ENCODE measurements at places on chromosomes 13 and 19.
A peak's percentile ranks its signal among the peaks of the same experiment; 100 is the strongest.

- no peak for DNase-seq
Observed at GRCh38 chr19:30804751-30805150, 432.6 kb downstream of the ZNF536 start.

GRCh38 chr13:37806666-37807065 lies 62.9 kb downstream of the TRPC4 start:
- no peak for DNase-seq

GRCh38 chr13:40187324-40187795 lies 479.1 kb downstream of the FOXO1 start:
- no peak for DNase-seq

GRCh38 chr19:18304458-18305310 lies 18.2 kb downstream of the LSM4 start:
- peak; percentile 90 for DNase-seq

DNA sequence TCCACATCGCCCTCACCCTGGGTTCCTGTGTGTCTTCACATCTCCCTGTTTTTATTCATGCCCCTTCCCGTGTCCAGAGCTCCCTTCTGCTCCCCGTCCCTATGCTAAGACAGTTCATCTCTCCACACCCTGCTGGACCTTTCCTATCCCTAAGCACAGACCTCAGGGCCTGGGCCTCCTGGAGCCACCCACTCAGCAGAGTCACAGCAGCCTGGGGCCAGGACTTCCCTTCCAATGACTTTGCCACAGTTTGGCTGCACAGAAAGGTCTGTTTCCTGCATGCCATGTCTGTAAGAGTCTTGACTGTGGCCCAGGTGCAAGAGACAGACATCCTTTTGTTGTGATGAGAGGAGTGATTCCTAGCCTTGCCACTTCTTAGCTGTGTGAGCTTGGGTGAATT lies 470.7 kb downstream of the TSHZ3 start:
- no peak for DNase-seq

GRCh38 chr19:29044037-29044436 lies 168.9 kb downstream of the UQCRFS1 start:
- DNase-seq, result no peak

GRCh38 chr19:973726-974563 lies 10.2 kb upstream of the WDR18 start:
- DNase-seq, result no peak

DNA sequence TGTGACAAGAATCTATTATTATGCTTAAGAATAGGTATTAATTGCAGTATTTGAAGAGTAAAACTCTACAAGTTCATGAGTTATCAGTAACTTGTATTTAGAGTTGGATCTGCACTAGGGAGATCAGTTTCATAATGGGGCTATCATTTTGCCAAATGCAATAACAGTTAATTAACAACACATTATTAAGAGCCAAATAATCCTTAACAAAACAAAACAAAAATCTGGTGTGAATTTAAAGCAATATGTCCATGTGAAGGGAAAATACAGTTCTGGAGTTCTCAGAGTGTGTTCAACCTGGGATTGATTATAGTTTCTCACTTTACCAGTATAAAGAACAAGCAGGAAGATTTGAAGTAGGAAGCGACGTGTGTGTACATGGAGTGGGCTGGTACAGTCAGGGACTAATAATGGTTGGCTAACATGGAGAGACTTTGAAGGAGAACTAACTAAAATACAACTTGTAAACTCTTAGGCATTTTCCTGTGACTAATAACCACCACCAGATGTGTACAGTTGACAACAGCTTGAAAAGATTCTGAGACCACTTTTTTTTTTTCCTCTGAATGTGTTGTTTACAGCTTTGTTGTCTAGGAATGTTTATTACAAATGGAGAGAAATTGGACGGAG lies 58.5 kb downstream of the POSTN start:
- no peak for DNase-seq

GRCh38 chr19:19423322-19423721 lies 17.8 kb downstream of the GATAD2A start:
- no peak for DNase-seq

DNA sequence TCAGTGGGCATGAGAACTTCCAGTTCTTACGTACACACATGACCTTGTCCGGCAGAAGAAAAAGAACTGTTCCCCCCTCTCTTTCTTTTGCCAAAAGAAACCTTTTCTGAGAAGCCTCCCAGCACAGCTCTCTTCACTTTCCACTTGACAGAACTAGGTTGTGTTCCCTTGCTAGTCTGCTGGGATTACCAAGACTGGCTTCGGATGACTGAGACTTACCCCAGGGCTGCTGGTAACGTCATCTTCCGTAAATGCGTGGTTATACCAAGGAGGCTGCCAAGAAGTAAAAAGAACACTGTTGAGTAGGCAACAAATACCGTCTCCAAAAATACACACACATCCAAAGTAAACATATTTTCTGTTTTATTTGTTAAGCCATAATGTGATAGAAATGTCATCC lies 908.2 kb downstream of the EFNB2 start:
- DNase-seq, result no peak

GRCh38 chr19:35641515-35642151 lies at the start of gene ETV2:
Gene ETV2 (plus strand): TSS chr19:35641745. CDS start chr19:35642461, 716 bp downstream.
- DNase-seq, result no peak

GRCh38 chr13:74372511-74372910 lies 238.3 kb upstream of the KLF12 start:
- DNase-seq, result no peak

DNA sequence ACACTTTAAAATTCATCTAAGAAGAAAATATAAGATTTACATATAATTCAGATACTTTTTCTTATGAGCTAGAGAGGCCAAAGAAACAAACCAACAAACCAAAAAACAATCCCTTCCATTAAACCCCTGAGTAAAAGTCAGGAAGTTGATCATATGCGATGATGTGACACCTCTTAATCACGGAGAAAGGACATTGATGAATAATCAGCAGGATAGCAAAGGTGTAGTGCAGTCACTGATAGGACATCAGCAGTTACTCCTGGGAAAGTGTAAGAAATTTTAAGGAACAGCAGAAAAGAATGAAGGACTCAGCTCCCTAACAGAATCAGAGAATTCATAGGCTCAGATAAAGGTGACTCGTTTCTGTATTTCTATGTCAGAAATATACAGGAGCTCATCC lies 202.4 kb upstream of the EDNRB start:
- DNase-seq, result no peak

DNA sequence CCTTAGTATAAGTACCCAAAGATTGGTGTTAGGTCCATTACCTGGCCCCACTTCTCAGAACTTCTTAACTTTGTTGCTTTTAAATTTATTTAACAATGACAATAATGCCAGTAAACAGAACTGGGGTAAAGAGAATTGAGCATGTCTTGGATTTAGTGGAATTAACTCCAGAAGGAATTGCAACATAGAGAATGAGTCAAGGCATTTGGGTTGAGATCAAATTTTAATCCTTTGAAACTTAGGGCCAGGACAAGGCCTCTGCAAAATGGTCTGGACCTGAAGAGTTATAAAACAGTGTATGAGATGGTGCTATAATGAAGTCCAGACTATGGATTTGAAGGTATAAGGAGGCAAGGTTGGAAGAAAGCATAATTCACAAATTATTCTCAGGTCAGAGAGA lies 1030.4 kb downstream of the SLITRK5 start:
- no peak for DNase-seq

- DNase-seq, result no peak
Observed at GRCh38 chr13:87810391-87810801, 139.2 kb downstream of the SLITRK5 start.

DNA sequence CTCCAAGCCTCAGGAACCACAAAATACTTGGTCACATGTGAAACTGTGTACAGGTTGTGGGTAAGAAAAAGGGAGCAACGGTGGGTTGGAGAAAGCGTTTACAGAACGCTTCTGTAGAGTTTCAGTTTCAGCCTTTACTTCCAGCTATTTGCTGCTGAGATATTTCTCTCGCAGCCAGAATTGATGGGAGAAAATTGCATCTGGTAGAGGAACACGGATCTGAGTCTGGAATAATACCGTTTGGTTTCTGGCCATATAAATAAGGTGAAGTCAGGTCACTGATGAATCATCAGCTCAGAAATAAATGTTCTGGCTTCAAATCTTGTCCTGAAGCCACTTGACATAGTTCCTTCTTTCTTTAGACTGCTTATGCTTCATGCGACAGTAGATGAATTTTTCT lies 20.3 kb upstream of the RFC3 start:
- DNase-seq, result no peak

DNA sequence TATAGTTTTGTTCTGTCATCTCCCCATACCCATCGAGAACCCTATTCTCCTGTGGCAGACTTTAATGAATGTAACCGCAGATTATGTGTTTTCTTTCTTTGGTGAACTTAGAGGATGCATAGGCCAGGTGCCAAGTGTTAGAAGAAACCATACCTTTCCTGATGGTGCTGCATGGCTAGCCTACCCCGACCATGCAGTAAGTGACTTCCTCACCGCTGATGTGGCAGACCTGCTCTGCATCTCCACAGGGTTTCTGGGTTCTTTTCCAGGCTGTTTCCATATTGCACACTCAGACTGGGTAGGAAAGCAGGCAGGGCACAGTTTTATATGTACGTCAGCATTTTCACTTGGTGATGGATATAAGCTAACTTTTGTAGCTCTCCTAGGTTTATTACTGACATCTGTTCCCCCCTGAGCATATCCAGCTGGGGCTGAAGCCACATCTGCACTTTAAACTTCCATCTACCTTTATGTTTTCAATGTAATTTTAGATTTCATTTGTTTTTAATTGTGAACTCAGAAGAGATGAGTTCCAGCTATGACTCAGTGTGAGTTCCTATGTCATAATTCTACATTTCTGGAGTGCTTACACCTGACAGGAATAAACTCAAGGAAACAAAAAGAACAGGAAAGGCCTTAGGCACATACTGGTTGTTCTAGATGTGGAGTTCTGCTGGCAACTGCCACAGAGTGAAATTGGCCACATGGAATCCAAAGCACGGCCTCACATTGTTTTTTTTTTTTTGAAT lies 42.3 kb downstream of the LRCH1 start:
- no peak for DNase-seq

DNA sequence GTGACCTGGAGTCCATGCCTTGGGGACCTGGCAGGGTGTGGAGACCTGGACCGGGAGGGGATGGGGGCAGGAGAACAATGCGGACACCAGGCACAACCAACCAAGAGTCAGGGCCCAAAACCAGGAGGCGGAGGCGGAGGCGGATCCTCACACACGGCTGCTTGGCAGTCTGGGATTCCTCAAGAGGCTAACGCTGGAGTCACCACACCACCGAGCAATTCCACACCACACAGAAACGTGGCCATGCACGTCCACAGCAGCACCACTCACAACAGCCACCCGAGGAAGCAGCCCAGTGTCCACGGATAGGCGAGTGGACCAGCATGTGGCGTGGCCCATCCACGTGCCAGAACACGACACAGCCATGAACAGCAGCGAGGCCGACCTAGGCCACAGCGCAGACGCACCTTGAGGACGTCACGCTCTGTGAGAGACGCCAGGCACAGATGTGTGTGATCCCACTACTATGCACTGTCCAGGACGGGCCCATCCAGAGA lies 17.7 kb downstream of the SBNO2 start:
- no peak for DNase-seq

DNA sequence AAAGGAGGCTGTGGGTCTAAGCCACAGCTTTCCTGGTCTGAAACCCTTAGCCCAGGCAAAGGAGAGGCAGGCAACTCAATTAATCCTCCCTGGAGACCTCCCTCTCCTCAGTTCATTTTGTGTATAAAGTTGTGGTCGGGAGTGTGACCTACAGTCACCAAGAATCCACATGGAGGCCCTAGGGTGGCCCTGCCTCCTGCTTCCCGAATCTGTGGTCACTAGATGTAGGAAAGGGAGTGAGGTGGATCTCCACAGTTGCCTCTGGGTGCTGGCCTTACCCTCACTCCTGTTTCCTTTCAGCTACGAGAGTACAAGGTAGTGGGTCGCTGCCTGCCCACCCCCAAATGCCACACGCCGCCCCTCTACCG lies 1.3 kb downstream of the RPL18A start:
- no peak for DNase-seq

GRCh38 chr13:83190020-83190419 lies 692.3 kb downstream of the SLITRK1 start:
- DNase-seq, result no peak

DNA sequence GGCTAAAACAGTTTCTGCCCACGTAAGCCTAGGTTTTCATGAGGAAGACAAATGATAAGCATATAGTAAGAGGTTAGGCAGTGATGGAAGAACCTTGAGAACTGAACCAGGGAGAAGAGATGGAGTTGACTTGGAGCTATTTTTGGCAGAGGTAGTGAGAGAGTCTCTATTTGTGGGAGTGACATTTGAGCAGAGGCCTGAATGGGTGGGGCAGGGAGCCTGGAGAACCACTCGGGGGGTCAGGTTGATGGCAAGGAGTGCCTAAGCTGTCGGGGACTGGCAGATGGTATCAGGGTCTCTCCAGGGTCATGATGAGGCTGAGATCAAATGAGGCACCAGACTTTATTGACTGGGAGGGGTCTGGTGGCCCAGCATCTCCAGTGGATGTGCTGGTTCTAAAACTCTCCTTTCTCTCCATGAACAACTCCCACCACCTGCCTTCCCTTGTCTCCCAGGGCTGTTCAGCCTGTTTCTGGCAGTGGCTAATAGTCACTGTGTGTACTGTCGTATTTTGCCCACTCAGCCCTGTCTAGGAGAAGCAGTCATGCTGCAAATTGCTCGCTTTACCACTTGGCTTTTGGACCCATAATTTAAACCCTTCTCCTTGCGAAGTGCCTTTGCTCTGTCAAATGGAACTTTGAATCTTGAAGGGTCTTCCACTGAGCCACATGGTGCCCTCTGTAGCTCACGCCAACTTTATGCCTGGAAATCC lies 3.6 kb downstream of the MAU2 start:
- DNase-seq, result peak; percentile 73

GRCh38 chr13:61466280-61466679 lies 50.6 kb upstream of the PCDH20 start:
- DNase-seq, result no peak

GRCh38 chr13:52938065-52938464 lies 89.6 kb upstream of the PCDH8 start:
- no peak for DNase-seq

GRCh38 chr13:66689628-66690027 lies 540.5 kb downstream of the PCDH9 start:
- no peak for DNase-seq

DNA sequence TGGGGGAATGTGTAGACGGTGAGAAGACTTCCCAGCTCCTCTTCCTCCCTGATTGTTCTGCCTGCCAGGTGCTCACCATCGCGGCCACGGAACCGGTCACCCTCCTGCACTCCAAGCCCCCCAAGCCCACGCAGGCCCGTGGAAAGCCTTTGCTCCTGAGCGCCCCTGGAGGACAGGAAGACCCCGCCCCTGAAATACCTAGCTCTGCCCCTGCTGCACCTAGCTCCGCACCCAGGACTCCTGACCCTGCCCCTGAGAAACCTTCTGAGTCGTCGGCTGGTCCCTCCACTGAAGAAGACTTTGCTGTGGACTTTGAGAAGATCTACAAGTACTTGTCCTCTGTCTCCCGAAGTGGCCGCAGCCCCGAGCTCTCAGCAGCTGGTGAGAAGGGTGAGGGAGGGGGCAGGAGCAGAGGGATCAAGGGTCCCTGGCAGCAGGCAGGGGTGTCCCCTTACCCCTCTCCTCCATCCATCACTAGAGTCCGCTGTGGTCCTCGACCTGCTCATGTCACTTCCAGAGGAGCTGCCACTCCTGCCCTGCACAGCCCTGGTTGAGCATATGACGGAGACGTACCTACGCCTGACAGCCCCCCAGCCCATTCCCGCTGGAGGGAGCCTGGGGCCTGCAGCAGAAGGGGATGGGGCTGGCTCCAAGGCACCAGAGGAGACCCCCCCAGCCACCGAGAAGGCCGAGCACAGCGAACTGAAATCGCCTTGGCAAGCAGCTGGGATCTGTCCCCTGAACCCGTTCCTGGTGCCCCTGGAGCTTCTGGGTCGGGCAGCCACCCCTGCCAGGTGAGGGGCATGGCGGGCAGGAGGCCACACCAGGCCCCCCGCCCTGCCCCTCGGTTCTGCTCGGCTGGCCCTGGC lies 2.1 kb downstream of the SNAPC2 start:
- DNase-seq, result no peak
